Sigmoid colon (tissue), 7 donors: ENCODE measurements at places on chromosomes 2 and 18. TPM values are rescaled to one million over a fixed set of nuclear protein-coding genes. Genes with fewer than 3 reads are reported as not detected.

- no peak for DNase-seq
Measured at GRCh38 chr2:7895289-7895688, 786.6 kb upstream of the ID2 start.

The ZBTB7C gene
- 0.41 TPM for total RNA-seq

GRCh38 chr2:217988014-217988839, 14.6 kb downstream of the TNS1 start:
- DNase-seq: peak; percentile 93

The TWIST2 gene
- 92.2 TPM for total RNA-seq

- DNase-seq: no peak
Measured at GRCh38 chr2:23627236-23628009, 242.4 kb downstream of the KLHL29 start.

- peak; percentile 29 for DNase-seq
Measured at GRCh38 chr2:96806468-96807126, 9.5 kb upstream of the CNNM3 start.

The MAPK4 gene
- 14.9 TPM for total RNA-seq

The ZEB2 gene
- 70.6 TPM for total RNA-seq

DNA sequence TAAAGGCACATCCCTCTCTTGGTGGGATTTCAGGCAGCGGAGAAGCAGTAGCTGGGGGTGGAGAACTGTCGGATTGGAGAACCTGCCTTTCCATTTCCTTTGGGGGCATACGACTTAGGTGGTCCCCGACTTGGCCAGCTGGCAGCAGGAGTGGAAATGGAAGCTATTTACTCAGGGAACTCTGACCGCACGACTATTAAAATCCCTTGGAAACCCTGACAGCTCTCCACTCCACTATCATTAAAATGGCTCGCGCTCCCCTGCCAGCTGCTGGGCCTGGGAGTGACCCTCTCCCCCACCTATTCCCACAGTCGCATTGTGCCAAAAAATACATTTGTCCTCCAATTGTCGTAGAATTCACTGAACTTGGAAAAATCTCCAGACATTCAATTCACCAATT, 77.7 kb upstream of the APCDD1 start:
- DNase-seq: no peak

- peak; percentile 52 for DNase-seq
Measured at GRCh38 chr18:74522635-74523548, 11.4 kb upstream of the CNDP1 start.

GRCh38 chr2:98020992-98021713, 25.4 kb upstream of the TMEM131 start:
- no peak for DNase-seq

The APOB gene
- total RNA-seq: 3.6 TPM

The DHRS9 gene
- 0.54 TPM for total RNA-seq

GRCh38 chr2:8324164-8324856, 357.5 kb upstream of the ID2 start:
- no peak for DNase-seq

- DNase-seq: no peak
Measured at GRCh38 chr2:190974629-190975361, 39.2 kb downstream of the STAT1 start.

- DNase-seq: no peak
Measured at GRCh38 chr2:39511605-39512433, 74.7 kb upstream of the MAP4K3 start.

DNA sequence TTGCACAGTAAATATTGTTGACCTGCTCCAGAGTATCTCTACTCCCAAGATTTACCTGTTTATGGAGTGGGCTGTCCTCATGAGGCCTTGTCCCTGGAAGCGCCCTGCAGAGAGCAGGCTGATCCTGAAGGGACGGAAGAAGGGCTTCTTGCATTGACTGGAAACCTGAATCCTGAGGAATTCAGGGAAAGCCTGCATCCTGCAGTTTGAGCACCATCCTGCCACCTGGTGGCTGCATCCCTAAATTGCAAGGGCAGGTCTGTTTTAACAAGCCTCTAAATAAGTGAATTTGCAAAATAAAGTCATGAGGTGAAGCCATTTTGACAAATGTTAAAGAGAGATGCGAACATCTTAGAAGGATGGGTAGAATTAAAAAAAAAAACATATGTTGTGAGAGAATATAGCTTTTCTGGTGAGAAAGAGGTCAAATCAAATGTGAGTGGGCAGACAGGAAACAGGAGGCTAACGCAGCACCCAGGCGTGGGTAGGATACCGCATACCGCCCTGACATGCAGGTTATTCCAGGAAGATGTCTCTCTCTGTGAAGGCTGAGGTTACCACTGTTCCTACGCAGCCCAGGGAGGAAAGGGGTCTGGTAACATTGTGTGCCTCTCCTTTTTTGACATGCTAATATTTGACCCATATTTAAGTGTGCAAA, 754.9 kb downstream of the RNF144A start:
- DNase-seq: no peak

The ASB18 gene
- not detected for total RNA-seq

The EML6 gene
- total RNA-seq: 0.66 TPM

DNA sequence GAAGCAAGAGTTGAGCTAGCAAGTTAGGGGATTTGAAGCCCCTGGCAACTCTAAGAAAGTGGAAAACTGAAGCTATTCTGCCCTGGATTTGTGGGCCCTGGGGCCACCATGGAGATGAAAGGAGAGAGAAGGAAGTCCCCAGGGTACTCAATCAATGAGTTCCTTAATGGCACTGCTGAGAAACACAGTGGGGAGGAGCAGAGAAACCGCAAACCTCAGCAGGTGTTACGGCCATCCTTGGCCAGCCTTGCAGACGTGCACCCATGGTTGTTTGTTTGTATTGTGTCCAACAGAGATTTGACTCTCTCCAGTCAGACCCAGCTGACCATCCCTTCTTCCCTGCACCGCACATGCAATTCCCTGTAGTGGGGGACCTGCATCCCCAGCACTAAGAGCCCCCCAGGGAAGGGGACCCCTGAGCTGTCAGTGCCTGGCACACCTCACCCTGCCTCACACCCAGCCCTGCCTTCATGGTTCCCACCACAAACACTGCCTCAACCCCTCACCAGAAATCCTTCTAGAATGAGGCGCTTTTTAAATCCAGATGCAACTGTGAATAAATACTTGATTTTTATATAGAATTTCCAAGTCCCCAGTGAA, 255.3 kb downstream of the SH3BP4 start:
- DNase-seq: no peak

GRCh38 chr2:238921259-238921658, 73.4 kb downstream of the TWIST2 start:
- DNase-seq: peak; percentile 36

DNA sequence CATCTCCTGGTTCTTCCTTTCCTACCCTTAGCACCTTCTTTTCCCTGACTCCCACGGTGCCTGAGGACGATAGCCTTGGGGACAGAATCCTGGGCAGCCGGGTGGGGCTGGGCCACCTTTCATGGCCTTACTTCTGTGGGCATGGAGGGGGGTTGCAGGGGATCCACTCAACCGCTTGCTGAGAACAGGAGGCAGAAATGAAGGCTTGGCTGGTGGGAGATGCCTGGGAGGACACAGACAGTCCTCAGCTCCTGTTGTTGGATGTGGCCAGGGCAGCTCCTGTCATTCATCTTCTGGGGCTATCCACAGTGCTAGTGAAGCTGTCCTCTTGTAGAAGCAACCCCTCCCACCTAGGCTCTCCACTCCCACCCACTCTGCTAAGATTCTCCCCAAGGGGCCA, 95.5 kb upstream of the CELF4 start:
- no peak for DNase-seq

DNA sequence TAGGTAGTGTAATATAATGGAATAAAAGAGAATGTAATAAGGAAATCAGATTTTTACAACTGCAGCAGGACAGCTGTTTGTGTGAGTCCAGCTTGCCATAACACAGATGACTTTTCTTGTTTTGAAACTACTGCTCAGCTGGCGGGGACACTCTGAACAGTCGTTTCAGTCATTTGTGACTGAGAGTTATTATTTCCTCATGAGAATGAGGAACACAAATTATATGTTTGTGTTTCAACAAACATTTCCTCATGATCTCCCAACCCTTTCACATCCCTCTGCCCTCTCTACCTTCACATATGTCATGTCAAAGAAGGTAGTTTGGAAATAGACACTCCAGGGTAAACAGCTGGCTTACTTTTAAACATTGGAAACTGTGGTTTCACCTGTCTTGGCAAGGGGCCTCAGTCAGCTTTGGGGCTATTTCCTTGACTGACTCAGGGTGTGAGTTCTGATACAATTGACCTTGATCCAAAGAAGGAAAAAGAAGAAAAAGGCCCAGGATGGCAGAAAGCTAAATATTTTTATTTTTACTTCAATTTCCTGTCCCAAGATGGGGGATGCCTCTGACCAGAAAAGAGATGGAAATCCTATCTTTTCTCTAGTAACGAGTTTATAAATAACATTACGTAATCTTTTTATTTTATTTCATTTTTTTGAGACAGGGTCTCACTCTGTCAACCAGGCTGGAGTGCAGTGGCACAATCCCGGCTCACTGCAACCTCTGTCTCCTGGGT, 593 bp downstream of the SP140L start:
- no peak for DNase-seq

DNA sequence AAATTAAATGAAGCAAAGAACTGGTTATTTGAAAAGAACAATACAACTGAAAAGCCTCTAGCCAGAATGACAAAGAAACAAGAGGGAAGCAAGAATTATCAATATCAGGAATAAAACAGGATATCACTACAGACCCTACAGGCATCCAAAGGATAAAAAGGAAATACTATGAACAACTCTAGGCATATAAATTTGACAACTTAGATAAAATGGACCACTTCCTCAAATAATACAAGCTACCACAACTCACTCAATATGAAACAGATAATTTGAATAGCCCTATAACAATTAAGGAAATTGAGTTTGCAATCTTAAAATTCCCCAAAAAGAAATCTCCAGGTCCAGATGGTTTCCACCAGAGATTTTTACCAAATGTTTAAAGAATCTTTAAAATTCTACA, 19.8 kb downstream of the RPRD1A start:
- no peak for DNase-seq

GRCh38 chr2:100365434-100365833, 43.1 kb upstream of the LONRF2 start:
- no peak for DNase-seq

The ACKR3 gene
- total RNA-seq: 25.7 TPM

The CYP27C1 gene
- total RNA-seq: 0.83 TPM
